ENCODE measurements at places on chromosomes 7 and 10.
A peak's percentile ranks its signal among the peaks of the same experiment; 100 is the strongest.

GRCh38 chr7:70694434-70694970, 437.4 kb upstream of the GALNT17 start:
- no peak for DNase-seq

DNA sequence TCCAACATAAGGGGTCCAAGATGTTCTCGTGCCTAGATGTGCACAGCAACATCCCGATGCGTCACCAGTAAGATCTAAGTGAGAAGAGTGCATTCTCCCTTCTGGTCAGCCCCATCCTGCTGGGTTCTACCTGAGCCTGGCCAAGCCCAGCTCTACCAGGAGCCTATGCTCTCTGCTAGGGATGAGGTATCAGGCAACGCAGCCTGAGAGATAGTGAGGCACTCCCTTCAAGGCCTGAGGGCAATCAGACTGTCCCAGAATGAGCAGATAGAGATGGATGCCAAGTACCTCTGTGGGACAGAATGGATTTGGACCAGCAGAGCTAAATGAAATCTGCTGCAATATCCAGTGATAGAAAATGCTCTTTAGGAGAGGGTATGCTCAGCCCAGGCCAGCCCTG, 26.7 kb downstream of the DDC start:
- no peak for DNase-seq

DNA sequence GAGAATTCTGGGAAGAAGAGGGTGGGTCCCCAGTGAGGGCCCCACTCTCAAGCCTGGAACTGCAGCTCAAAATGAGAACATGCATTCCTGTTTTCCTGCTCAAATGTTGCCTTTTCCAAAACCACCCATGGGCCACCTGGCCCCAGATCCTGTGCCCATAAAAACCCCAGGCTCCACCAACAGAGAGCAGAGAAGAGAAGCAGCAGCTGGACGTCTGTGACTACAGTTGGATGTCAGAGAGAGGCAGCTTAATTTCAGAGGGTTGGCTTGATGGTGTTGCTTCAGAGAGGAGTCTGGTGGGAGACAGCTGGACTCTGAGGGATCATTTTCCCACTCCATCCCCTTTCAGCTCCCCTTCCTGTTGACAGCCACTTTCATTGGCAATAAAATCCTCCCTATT, 256.4 kb downstream of the FZD1 start:
- DNase-seq, result no peak

GRCh38 chr7:106717955-106718871, 57.3 kb upstream of the CCDC71L start:
- peak; percentile 81 for DNase-seq

- DNase-seq, result no peak
Observed at GRCh38 chr10:5940807-5941218, 36.5 kb downstream of the IL15RA start.

- no peak for DNase-seq
Observed at GRCh38 chr7:42138691-42139090, 98.3 kb downstream of the GLI3 start.

DNA sequence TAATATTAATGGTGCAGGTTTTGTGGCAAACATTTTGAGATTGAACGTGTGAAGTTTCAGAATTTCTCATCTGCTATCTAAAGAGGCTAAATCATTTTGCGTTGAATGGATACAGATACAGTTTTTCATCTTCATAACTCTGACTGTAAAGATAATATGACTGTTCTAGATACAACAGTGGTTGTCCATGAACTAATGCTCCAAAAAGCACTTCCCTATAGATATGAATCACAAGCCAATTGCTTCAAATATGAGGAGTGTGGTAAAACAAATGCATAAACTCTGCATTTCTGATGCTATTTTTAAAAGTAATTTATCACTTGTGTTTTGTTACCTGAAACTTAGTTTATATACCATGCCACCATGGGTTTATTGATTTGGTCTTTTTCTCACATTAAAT, 750.1 kb downstream of the MAGI2 start:
- no peak for DNase-seq

DNA sequence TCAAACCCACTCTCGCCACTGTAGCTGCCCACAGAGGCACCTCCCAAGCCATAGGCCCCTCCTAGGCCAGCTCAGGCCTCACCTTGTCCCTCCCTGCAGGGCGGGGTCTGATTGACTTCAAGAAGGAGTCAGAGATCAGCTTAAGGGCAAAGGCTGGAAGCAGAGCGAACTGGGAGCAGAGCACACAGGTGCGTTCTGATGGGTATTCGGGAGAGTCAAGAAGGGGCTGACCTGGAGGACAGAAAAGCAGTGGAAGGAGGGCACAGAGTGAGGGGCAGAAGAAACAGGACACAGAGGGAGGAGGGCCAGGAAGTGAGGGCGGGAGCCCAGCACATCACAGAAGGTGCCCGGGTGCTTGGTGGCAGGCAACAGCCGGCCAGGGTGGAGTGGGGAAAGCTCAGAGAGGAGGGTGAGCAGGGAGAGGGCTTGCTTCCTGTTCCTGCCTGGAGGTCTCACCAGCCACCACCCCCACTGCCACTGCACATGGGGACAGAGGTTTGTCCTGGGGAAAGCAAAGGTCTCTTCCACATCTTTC, at the start of gene AOC1:
Gene AOC1 (plus strand): TSS at position 147 of the 535 bp plus-strand sequence. CDS start 3,954 bp downstream, outside the sequence.
- DNase-seq, result no peak

Measured in GM12878 (cell line).